ENCODE measurements at places on chromosomes 5 and 9. TPM values are rescaled to one million over a fixed set of nuclear protein-coding genes. Genes with fewer than 3 reads are reported as not detected.
A peak's percentile ranks its signal among the peaks of the same experiment; 100 is the strongest.

Gene CAVIN4
- 0.82 TPM for total RNA-seq

Gene SPINK4
- total RNA-seq: not detected

Gene LRRC19
- total RNA-seq: not detected

Gene SPAAR
- total RNA-seq: 1.1 TPM

Gene ANGPTL2
- total RNA-seq: 112 TPM

Gene S100Z
- total RNA-seq: not detected

Gene ADAMTSL2
- 4.2 TPM for total RNA-seq

- DNase-seq: peak; percentile 53
Observed at GRCh38 chr5:171619196-171619595, 166.4 kb upstream of the SMIM23 start.

GRCh38 chr5:125372694-125373631, 626.5 kb upstream of the ZNF608 start:
- no peak for DNase-seq

- DNase-seq: no peak
Observed at GRCh38 chr5:79109527-79110492, 1.8 kb upstream of the BHMT start.

- DNase-seq: peak; percentile 75
Observed at GRCh38 chr9:22158927-22159346, 149.8 kb upstream of the CDKN2B start.

- no peak for DNase-seq
Observed at GRCh38 chr9:97507428-97507984, 6.0 kb downstream of the TMOD1 start.

DNA sequence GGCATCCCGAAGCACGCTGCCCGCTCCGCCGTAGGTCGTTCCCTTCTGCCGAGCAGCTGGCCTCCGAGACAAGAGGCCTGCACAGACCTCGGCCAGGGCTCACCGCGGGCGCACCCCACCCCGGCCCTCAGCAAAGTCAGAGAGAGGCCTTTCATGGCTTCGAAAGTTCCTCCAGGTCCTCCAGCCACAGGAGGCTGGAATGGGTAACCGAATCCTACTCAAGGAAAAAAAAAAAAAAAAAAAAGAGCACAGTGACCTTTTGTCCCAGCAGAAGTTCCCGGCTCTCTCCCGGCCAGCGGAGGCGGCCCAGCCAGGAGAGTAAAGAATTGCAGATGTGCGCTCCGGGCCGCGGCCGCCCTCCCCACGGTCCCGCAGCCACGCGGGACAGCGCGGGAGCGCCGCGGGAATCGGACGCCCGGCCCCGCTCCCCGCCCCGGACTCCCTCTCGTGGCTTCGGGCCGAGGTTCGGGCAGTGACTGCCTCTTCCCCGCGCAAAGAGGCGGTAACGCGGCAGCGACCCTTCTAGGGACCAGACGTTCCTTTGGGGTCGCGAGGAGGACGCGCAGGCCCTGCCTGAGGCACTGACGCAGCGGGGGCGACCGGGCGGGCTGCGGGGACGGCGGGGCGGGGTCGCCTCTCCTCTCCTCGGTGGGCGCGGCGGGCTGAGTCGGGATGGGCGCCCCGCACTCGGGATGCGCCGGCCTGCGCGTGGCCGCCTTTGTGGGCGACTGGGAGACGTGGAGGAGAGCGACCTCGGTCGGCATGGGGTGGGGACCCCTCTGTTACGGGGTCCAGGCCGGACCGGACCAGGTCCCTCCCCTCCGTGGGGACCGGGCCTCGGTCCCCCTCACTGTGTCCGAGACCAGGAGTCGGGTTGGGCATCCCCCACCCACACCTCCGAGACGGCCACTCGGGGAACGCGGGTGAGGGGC, 754 bp downstream of the GFPT2 start:
- DNase-seq: peak; percentile 83

DNA sequence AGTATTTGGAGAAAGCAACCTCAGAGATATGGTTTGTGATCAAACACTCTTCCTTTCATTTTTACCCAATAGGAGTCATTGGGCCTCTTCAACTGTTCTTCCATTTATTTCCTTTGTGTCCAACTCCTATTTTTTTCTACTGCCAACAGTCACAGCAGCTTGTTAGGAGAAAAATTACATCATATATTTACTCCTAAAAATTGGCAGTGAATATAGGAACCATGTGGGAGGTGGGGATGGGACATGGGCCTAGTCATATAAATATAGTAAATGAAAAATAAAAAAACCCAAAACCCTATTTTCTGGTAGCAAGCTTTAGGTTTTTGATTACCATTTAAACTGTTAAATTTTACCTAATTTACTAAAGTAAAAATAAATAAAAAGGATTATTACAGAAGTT, 134.9 kb upstream of the MPDZ start:
- DNase-seq: no peak

DNA sequence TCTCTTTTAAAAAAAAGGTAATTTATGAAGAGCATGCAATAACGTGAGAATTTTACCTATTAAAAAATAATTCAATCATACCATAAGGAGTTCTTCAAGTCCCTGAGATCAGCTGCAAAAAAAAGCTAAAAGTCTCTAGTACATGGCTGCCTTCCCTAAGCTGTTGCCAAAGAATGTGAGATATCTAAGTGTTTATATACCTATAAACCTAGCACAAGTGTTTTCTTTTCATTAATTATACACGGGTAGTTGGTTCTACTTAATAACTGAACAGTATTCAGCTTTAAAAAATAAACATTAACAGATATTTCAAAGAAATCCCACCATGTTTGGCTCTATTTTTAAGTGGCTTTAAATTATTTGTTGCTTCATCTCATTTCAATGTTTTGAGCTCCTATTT, 25.9 kb downstream of the FNBP1 start:
- no peak for DNase-seq

DNA sequence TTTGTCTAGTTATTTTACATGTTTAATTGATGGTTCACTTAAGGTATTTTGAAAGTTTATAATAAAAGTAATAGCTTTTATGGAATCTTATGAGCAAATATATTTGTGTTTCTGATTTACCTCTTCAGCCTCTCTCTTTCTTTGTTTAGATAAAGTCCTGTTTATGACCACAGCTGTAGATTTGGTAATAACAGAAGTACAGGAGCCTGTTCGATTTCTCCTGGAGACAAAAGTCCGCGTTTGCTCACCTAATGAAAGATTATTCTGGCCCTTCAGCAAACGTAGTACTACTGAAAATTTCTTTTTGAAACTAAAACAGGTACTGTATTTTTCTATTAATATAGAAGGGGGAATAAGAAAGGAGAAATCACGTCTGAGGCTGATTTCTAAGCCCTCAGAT, 35.0 kb upstream of the GPR21 start:
- no peak for DNase-seq

DNA sequence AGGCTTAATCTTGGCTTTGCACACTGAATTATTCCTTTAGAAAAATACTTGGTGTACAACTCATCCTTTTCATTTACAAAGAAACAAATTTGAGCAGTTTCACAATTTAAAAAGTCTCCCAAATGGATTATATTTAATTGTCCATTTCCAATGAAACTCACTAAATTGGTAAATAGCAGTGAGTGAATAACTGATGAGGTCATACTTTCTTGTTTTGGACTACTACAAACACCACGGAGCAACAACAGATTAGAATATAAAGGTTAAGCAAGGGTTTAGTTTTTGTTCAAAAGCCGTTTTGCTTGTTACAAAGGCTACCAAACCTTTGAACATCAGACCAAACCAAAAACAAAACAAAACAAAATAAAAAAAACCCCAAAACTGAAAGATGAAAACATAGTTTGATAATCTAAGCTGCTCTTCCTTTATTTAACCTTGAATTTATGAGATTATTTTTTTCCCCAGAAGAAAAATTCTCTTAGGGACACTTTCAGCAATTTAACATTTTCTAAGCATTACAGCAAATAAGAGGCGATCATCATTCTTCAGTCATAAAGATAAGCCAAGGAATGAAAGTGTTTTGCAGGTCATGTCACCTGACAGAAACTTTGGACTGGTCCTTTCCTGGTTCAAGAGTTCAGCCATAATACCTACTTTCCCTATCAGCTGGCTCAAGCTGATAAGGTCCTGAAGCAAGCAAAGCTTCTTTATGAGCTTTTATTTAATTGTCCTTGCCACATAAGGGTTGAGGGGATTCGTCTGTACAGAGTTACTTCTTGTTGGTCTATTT, 99.7 kb upstream of the CDKN2B start:
- no peak for DNase-seq

- DNase-seq: no peak
Observed at GRCh38 chr5:113299591-113299990, 135.2 kb downstream of the TSSK1B start.

- no peak for DNase-seq
Observed at GRCh38 chr9:75602060-75602459, 288.4 kb upstream of the PCSK5 start.

DNA sequence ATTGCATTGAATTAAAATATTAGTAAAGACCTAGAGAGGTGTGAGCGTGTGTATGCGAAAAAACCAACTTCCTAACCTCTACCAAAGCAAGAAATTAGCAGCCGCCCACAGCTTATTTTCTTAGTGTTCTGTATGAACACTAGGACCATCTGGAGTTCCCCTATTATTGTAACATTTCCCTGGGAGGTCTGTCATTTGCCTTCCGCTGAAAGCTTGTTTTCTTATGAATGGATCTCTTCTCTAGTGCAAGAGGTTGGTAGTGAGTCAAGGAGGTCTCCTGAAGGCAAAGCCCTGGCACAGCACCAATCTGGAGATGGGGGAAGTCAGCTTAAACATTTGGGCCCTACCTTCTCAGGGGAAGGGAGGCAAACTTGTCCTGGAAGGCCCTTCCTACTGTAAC, 10.8 kb downstream of the TNFSF8 start:
- no peak for DNase-seq

- DNase-seq: no peak
Observed at GRCh38 chr9:18768951-18769622, 263.9 kb downstream of the SAXO1 start.

DNA sequence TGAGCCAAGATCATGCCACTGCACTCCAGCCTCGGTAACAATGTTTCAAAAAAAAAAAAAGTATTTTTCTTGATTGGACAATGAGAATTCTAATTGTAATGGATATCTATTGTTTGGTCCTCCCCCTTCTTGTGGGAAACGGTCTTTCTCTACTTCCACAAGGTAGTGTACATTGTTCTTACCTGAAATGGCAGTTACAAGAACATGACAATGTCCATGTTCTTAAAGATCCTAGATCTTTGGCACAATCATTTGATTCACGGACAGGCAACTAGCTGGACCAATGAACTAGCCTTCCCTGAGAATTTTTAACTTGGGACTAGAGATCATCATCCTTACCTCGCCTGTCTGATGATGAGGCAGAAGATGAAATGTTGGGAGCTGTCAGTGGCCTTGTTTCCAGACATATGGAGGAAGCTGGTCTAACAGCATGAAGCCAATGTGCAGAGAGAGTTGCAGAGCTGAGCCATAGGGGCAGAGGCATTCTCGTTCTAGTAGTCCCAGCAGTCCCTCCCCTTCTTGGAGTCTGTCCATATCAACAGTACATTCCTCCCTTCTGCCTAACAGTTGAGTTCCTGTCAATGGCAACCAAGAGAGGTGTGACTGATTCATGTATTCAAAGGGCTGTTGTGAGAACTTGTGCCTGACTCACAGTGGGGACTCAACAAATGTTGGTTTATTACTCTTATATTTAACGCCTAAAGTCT, 2.1 kb upstream of the MARCHF6 start:
- no peak for DNase-seq

GRCh38 chr9:78280982-78281668, 15.8 kb upstream of the PSAT1 start:
- DNase-seq: peak; percentile 84

All from sigmoid colon (tissue), 7 donors.